ENCODE measurements at places on chromosomes 1 and 21.

- ATAC-seq, result no peak
These were observed 276.1 kb downstream of the RPS6KC1 start for GRCh38 chr1:213327017-213327667.

GRCh38 chr1:51000160-51000559, 30.1 kb downstream of the CDKN2C start:
- no peak for ATAC-seq

- ATAC-seq, result no peak
These were observed 73.5 kb downstream of the OSBPL9 start for GRCh38 chr1:51690285-51690961.

DNA sequence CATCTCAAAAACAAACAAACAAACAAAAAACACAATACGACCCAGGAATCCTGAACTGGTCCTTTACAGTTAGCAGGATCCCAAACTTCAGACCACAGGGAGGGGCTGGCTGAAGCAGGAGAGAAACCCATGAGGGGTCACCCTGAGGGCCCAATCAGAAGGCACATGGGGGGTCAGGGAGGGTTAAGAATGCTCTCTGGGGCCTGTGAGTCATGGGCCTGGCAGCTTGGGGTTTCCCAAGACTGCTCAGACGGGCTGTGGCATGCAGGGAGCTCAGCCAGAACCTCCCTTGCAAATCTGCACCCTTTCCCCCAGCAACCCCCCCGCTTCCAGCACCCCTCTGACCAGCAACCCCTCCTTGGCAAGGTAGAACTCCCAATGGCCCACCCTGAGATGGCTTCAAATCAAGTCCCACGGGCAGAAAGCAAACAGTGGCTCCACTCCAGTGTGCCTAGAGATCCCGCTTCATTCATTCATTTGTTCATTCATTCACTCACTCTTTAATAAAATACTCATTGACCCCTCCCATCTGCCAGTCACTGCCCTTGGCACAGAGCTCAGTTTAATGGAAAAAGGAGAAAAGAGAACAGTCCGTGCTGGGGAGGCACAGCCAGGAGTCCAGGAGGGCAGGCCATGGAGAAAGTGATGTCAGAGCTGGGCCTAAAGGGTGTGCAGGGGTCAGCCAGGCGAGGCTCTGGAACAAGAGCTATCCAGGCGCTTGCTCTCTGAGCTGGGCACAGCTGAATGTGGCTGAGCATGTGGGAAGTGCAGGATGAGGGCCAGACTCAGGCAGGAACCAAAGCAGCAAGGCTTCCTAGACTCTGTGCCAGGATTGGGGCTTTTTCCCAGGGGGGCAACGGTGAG, 8.2 kb downstream of the UQCRHL start:
- ATAC-seq, result peak; percentile 61

GRCh38 chr1:17370618-17371017, 1.4 kb upstream of the PADI6 start:
- no peak for ATAC-seq

GRCh38 chr1:92544756-92545165, 58.0 kb upstream of the GFI1 start:
- peak; percentile 28 for ATAC-seq

DNA sequence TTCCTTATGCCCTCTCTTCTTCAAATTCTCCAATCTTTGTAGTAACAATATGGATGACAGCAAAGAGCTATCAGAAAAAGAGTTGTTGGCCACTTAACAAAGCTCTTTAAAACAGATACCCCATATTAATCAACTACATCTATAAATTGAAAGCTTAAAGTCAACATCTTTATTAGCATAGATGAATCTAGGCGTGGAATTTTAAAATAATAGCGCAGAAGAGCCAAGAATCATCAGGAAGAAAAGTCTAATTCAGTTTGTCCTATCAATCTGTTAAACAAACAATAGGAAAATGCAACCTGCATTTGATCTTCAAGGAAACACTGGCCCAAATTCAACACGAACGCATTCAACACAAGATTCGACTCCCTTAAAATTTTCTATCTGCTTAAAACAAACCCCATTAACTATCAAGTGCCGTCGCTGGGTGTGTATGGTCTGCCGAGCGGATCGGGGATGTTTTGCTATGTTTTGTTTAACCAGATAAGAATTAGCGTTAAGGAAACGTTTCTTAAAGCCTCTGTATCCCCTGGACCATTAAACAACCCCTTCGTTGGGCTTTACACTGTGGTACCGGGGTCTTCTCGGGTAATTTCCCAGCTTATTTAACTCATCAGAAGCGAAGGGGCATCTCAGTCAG, 1.0 kb downstream of the LYST start:
- ATAC-seq, result no peak

GRCh38 chr21:15272591-15272990, 207.8 kb upstream of the NRIP1 start:
- no peak for ATAC-seq

DNA sequence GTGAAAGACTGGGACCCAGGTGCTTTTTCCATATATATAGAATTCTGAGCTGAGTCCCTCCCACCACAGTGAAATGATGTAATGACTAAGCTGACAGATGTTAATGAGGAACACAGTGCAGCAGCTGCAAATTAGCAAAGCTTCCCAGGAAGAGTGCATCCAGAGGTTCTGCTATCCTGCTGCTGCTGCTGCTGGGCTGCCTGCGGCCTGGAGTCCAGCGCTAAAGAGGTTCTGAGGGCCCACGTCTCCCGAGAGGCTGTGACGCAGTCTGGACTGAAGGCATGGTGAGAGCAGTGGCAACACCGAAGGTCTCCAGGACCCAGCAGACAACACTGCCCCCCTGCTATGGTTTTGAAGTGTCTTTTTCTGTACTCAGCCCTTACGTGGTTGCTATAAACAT, 63.9 kb downstream of the URB2 start:
- ATAC-seq, result no peak

- ATAC-seq, result no peak
These were observed 14.0 kb downstream of the ATP5PO start for GRCh38 chr21:33901412-33902288.

- ATAC-seq, result peak; percentile 87
These were observed 89.4 kb upstream of the IPO9 start for GRCh38 chr1:201739492-201740085.

DNA sequence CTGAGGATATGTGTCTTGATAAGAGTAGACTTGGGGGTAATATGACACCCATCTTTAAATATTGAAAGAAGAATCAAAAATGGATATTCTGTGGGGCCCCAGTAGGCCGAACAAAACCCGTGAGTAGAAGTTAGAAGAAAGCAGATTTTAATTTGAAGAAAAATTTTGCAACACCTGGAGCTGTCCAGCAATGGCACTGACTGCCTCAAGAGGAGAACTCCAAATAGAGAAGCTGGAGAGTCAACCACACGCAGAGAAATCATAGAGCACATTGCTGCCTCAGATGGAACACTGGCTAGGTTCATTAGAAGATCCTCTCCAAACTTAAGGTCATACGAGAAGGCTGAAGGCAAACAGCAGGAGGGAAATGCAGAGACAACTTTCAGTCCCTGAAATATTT, 6.8 kb downstream of the NHLH1 start:
- no peak for ATAC-seq
